NCI-H1694 treated with DMSO at 0.1 percent for 48 hours (cell line): ENCODE measurements at places on chromosomes 2 and 18.

- DNase-seq, result peak; percentile 68
Observed at GRCh38 chr2:62475172-62476011, 30.6 kb downstream of the TMEM17 start.

DNA sequence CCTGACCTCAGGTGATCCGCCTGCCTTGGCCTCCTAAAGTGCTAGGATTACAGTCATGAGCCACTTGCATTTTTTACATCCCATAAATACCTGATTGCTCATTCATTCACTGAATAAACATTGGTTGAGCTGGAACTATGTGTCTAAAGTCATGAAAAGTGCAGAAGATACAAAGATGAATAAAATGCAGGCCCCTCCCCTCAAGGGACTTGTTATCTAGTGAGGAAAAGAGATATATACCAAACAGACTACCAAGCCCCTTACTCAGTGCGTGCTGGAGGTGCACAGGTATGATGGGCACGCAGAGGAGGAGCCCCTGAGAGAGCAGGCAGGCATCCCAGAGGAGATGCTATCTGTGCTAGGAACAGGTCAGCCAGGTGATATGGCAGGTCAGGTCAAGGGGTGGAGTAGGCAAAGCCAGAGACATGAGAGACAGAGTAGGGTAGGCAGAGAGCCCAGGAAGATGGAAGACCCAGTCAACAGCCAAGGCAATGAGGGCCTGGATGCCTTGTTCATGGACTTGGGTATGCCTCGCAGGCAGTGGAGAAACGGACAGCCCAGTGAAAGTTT is 7.7 kb downstream of the FHL2 start:
- DNase-seq, result no peak

GRCh38 chr18:56377231-56377630 is 261.2 kb downstream of the TXNL1 start:
- DNase-seq, result no peak

DNA sequence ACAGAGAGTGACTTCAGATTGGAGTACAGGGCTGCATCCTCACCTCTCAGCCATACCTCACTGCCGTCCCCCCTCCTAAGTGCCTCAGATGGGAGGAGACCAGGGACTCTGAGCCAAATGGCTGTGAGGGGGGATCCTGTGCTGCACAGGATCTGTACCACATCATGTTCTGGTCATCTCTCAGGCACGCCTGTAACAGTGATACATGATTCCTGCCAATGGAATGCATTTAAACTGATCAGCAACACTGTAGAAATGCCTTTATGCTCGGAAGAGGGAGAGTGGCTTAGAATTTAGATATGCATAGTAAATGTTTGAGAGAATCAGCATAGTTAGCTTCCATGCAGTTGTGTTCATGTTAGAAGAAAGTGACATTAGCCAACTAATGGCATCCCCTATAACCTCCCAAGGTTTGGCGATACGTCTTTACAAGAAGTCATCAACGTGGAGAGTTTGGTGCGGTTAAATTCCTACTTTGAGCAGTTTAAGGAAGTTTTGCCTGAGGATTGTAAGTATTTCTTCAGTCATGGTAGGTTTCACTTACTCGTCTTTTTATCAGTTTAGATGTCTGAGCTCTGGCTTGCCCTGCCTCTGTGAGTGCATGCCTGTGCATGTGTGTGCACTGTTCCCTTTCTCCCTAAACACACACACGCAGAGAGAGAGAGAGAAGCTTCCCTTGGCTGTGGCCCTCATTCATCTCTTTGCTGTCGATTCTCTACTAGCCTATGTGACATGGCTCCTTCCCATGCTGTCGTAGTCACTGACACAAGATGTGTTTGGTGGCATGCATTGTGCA is 40.0 kb downstream of the COA5 start:
- no peak for DNase-seq

- DNase-seq, result no peak
Observed at GRCh38 chr18:68267583-68267982, 447.3 kb downstream of the TMX3 start.

- DNase-seq, result no peak
Observed at GRCh38 chr2:29878898-29879297, 42.5 kb downstream of the ALK start.

- peak; percentile 60 for DNase-seq
Observed at GRCh38 chr2:63888490-63889402, 47.0 kb downstream of the UGP2 start.

DNA sequence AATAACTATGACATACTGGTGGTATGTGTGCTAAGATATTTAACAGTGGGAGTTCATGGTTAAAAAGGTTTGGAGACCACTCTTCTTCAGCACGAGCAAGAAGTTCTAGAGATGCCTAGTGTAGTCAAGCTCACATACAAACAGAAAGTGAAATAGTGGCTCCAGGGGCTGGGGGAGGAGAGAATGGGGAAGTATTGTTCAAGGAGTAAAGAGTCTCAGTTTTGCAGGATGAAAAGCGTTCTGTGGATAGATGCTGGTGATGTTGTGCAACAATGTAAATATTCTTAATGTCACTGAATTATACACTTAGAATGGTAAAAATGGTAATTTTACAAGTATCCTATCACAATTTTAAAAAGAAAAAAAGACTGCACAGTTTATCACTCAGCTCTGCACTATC is 29.0 kb upstream of the EPAS1 start:
- DNase-seq, result no peak

- no peak for DNase-seq
Observed at GRCh38 chr18:6961331-6961730, 156.3 kb downstream of the LAMA1 start.

DNA sequence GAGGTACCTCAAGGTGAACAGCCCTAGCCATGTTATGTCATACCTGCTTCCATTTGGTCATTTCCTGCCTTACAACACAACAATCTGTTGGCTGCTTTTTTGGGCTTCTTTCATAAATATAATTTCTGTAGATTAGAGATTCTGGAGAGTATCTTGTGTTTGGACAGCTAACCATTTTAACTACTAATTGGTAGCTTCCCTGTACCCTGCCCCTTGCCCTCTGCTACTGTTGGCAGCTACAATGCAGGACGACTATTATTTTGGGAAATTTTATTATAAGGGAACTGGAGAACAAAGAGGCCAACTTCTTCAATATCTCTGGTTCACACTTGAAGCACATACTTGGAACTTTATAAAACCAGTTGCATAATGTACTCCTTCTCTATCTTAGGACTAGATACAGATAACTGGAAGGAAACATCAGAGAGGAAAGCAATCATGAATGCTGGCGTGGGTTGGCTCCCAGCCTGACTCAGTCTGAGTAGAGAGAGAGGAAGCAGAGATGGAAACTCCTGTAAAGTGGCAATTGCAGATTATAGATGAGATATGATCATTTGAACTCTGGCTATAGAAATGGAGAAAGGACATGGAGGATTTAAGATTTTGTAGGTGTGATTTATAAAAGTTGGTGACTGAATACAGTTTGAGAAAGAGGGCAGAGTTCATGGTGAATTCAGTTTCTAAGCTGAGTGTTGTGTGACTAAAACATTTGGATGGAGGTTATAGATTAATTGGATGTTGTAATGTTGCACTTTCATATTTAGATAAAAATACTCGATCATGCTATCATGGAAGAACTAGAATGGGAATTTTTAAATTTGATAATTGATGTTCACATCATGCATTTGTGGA is 74.5 kb downstream of the MDH1 start:
- DNase-seq, result no peak

DNA sequence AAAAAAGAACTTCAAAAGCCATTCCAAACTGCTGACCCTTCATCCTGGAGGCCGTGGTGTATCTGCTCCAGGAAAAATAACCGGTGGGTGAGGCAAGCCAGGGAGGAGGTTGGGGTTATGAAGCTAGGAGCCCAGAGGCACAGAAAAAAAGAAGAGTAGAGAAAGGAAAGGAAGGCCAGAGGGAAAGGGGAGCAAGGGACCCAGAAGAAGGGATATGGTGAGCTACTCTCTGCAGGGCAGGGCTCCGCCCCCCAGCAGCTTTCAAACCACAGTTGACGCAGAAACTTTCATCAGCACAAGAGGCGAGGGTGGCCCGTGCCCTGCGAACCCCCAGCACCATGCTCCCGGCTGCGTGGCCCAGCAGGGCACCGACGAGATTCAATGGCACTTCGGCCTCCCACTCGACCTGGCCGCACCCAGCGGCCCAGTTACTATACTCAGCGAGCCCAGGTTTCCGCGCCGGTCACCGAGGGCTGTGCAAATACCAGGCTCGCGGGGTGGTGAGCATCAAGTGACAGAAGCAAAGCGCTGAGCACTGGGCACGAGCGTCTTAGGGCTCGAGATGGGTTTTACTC is 665 bp downstream of the MCM6 start:
- peak; percentile 11 for DNase-seq

DNA sequence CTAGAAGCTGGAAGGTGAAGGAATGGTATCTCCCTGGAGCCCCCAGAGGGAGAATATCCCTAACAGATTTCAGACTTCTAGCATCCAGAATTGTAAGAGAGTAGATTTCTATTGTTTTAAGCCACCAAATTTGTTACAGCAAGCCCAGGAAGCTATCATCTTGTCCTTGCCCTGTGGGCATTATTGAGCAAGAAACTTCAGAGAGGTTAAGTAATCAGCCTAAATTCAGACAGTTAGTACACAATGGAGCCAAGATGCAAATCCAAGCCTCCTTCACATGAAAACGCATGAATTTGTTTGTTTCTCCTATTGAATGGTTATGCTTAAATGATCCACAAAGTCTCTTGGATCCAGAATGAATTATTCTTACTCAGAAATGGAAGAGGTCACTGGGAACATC is 55.2 kb upstream of the TRIB2 start:
- DNase-seq, result no peak
